Head of caudate nucleus (tissue), 42 donors: ENCODE measurements at places on chromosomes 13 and 19.

- no peak for DNase-seq
These were observed at the start of gene TMEM190 for GRCh38 chr19:55376241-55376933. Gene TMEM190 (plus strand): TSS chr19:55376826. CDS start chr19:55376854, 28 bp downstream.

DNA sequence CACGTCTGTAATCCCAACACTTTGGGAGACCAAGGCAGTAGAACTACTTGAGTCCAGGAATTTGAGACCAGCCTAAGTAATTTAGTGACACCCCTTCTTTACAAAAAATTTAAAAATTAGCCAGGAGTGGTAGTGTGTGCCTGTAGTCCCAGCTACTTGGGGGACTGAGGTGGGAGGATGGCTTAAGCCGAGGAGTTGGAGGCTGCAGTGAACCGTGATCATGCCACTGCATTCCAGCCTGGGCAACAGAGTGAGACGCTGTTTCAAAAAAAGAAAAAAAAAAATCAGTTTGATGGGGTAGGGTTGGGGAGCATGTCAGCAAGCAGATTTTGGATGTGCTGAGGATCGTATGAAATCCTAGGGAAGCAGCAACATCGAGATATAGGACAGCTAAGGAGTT, 4.2 kb downstream of the CEACAM19 start:
- no peak for DNase-seq

GRCh38 chr19:10602330-10603083, 15.4 kb upstream of the AP1M2 start:
- DNase-seq: peak; percentile 88

- DNase-seq: peak; percentile 86
These were observed at the start of gene RB1 for GRCh38 chr13:48303359-48304142. Gene RB1 (plus strand): TSS chr13:48303751. CDS start chr13:48303913, 162 bp downstream.

DNA sequence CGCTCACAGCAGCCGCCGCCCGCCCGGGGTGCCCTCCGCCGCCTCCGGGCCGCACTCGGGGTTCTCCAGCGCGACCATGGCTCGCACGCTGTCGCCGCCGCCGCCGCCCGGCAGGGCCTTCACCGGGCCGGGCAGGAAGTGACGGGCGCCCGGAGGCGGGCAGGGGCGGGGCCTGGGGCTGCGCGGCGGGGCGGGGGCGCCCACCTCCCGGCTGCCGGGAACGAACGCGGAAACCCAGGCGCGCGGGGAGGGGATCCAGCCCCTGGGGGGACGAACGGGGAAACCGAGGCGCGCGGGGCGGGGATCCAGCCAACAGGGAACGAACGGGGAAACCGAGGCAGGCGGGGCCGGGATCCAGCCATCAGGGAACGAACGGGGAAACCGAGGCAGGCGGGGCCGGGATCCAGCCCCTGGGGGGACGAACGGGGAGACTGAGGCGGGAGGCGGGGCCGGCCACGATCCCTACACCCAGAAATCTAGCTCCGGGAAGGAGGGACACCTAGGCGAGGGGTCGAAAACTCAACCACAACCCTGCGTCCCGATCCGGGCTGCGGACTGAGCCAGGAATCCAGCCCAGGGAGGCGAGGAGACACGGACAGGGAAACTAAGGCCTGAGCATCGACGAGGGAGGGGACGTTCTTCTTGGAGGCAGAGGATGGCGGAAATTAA, at the start of gene R3HDM4:
TSS of gene R3HDM4 (minus strand) at position 140 of the 669 bp plus-strand sequence. CDS start at position 78, 62 bp downstream.
- peak; percentile 91 for DNase-seq

DNA sequence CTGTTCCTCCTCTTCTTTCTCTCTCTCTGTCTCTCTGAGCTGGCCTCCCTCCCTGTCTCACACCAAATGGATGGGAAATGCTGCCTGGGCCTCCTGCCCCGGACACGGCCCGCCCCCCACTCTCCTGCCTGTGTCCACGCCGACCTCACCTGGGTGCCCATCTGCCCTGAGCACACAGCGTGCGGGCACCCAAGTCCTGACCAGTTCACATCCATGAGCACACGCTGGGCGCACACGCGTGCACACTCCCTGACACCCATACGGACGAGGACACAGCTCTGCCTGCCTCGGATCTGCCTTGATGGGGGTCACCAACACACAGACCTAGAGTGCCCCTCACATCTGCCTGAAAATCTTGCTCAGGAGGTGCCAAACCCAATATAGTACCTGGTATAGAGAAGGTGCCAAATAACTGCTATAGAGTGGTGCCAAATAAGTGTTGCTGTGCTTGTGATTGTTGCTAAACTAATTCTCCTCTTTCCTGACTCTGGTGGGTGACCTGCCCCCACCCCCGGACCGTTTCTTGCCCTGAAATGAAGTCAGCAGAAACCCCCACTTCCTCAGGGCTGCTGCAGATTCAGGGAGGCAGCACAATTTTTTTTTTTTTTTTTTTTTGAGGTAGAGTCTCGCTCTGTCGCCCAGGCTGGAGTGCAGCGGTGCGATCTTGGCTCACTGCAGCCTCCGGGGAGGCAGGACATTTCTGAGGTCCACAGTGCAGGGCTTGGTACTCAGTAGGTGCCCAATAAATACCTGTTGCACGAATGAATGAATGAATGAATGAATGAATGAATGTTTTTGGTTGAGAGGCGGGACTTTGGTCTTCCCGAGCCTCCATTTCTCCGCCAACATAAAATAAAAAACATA, 4.6 kb downstream of the NFIC start:
- no peak for DNase-seq

DNA sequence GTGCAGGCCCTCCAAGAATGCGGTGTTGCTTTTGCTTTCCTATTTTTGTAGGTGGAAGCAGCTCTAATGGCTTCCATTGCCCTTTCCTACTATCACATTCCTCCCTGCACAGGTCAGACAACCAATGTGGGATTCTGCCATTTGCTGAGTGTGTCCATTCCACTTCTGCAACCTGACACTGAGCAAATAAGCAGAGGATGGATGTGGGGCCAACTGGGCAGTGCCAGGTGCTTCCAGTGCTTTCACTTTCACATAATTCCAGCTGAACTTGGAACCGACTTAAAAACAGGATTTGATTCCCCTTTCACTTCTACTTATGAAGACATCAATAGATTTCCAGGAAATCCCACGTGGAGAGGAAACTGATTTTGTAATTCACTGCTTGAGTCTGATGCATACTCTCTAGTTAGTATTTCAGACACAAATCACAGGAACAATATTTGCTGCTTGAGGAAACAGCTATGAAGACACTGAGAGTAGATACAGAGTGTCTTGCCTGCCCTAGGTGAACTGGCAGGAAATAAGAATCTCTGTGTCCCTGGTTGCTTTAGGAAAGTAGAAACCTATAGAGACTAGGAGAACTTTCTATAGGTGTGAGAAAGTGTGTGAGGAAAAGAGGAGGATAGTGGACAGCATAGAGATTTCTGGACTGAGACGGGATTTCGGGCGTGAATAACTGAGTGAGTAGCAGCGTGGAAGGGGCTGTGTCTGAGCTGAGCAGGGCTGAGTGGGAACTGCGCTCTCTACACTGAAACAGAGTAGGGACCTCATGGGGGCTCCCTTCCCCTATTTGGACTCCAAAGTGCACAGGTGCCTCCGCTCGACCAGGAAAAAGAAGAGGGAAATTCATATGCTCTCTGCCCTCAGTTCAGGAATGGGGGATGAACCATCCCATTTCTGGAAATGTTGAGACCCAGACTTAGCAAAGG, 22.5 kb downstream of the LGALS16 start:
- DNase-seq: no peak

DNA sequence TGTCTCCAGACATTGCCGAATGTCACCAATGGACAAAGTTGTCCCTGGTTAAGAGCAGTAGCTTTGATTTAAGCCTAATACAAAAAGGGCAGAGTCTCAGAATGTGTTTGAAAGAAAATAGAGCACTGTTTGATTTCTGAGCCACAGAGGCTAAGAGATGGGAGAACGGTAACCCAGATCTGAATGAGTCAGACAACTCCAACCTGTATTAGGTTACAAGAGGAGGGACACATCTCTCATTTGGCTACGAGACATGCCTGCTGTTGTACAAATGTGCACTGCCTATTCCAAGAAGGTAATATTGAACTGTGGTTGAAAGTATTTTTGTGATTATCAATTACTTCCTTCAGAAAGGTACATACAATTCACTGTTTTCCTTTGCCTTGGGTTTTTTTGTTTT, 4.9 kb upstream of the HSPH1 start:
- DNase-seq: no peak

- DNase-seq: no peak
These were observed 591.9 kb downstream of the DACH1 start for GRCh38 chr13:71274923-71275608.

DNA sequence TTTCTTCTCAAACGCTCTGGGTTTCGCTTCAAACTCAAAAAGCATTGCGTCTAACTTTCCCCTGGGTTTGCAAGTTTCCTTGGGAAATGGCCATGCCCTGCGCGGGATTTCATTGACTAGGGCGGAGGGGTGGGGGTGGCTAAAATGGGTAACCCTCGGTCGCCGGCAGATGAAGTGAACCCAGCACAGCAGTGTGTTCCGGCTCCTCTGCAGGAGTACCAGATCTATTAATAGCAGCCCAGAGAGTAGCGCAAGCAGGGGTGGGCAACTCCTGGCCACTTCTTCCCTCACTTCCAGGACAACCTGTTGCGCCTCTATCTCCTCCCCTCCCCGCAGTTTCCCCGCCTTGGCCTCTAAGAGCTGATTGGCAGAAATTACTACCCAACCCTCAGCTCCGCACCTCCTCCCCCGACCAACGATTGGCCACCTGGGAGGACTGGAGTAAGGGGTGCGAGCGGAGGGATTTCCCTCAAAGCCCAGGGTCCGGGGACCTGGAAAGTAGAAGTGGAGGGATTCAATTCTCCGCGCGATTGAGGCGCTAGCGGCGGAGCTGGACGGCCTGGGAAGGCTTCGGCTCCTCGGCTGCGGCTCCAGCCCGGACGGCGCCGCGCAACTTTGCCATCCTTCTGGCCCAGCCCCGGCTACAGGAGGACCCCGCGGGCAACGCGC, at the start of gene FREM2:
TSS of gene FREM2 (plus strand) at position 501 of the 669 bp plus-strand sequence. CDS start 268 bp downstream, outside the sequence.
- DNase-seq: peak; percentile 31

DNA sequence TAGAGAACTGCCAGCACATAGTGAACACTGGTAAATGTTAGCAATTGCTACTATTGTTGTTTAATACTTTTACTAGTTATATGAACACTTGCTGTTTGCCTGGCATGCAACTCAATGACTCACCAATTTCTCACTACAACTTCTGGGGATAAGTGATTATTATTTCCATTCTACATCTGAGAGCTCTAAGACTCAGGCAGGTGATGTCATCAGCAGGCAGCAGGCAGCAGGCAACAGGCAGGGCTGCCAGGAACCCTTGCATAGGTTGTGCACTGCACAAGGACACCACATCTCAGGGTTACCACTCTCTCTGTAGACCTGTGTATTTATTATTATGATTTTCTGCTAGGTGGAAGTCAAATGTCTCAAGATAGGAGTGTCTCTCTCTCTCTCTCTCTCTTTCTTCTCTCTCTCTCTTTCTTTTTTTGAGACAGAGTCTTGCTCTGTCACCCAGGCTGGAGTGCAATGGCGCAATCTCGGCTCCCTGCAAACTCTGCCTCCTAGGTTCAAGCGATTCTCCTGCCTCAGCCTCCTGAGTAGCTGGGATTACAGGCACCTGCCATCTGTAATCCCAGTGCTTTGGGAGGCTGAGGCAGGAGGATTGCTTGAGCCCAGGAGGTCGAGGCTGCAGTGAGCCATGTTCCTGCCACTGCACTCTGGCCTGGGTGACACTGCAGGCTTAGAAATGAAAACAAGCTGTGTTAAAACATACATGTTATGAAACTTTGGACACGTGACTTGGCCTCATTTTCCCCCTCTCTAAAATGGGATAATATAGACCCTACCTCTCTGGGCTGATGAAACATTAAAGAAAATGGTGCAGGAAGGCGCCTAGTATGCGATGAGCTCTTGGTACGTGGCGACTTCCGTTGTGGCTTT, 22.7 kb downstream of the HPN start:
- no peak for DNase-seq

DNA sequence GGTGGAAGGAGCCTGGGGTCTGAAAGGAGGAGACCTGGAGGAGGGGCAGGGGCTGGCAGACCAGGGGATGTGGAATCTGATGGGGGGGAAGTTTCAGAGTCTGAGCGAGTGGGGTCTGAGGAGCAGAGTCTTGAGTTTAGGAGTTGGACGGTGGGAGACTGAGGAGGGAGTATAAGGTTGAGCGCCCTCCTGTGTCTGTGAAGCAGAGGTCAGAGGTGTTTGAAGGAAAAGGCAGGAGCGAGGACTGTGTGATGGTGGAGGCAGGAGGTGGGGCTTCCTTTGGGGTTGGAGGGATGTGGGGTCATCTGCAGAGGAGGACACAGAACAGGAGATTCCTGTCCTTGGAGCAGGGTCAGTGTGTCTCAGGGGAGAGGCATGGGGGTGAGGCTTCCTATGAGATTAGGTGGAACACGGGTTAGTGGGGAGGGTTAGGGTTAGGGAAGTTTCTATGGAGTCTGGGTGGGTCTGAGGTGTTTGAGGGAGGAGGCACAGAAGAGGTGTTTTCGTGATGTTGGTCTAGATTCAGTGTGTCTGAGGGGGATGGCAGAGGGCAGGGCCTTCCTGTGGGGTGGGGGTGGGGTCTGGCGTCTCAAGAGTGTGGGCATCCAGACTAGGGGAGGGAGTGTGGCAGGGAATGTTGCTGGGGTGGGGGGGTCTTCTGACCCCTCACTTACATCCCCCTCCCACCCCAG, 8.3 kb downstream of the RYR1 start:
- DNase-seq: no peak

DNA sequence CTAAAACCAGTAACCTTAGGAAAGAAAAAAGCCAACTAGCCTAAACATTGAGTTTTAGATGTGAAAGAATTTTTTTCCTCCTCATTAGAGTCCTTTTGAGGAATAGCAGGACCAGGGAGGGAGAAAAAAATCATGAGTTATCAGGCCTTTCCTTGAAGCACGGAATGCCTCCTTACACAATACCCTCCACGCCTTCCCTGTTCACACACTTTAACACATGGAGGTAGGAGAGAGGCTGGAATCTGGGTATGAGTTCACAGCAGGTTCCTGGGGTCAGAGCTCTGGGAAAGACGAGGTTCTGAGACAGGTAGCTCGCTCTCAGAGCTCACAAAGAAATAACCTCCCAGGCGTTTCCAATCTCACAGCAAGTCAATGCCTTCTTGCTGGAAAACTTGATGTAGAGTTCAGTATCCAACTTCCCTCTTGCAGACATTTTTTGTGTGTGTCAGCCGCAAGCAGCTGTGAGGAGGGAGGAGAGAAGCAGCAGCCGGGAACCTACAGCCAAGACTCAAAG, 716 bp downstream of the ZNF573 start:
- peak; percentile 23 for DNase-seq

DNA sequence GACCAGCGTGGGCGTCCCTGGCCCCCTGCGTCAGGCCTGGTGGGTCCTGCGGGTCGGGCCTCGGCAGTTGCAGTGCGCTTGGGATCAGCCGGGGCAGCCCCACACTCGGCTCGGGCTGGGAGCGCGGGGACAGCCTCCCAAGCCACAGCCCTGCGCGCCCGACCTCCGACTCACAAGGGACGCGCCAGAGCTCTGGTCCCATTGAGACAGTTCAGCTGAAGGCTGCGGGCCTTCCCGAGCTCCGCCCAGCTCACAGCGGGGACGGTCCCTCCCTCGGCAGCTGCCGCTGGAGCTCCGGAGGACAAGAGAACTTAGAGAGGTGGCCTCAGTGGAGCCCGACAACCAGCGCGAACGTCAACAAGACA, 45.7 kb upstream of the ZNF730 start:
- DNase-seq: no peak

GRCh38 chr13:71875823-71876222, 8.8 kb upstream of the DACH1 start:
- no peak for DNase-seq
